ENCODE measurements at places on chromosomes 5 and 9. TPM values are rescaled to one million over a fixed set of nuclear protein-coding genes. Genes with fewer than 3 reads are reported as not detected.

Gene CCL28
- 2.1 TPM for total RNA-seq

Gene IFNK
- not detected for total RNA-seq

Gene SLC25A2
- total RNA-seq, result under 0.01 TPM

DNA sequence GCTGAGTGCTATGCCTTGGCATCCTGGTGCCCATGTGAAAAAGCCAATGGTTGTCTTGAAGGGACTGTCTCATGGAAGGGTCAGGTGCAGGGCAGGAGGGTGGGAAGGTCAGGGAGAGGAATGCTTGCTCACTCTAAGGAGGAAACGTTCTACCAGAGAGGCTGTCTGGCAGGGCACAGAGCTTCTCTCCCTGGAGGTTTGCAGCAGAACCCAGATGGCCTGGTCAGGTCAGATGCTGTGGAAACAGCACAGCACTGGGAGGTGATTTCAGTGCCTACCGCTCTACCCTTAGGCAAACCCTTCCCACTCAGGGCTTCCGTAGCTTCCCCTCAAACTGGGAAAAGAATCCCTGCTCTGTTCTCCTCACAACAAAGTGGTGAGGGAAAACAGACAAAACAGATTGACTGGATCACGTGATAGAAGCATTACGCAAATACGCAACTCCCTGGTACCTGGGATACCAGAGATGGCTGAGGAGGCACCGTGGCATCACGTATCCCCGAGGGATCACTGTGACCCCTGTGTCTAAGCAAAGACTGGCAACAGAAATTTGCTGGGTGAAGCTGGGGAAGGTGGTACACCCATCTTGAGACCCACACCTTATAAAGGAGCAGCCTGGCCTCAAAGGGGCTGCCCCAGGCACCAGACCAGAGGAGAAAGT is 3.9 kb upstream of the MGAT1 start:
- no peak for DNase-seq

GRCh38 chr5:123514615-123515355 is 2.8 kb downstream of the CSNK1G3 start:
- DNase-seq, result no peak

DNA sequence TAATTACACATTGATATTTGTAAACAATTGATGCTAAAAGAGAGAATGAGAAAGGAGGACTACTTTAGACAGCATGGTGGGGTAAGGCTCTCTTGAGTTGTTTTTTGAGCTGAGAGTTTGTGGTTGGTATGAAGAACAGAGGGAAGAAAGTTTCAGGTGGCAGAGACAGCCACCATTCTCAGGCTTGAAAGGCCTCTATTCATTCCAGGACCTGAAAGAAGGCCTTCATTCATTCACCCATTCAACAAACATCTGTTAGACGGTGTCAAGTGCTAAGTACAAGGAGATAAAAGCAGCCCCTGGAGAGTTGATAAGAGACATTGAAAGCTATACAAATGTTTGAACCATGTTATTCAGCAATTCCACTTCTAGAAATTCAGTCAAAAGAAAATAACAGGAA is 21.7 kb upstream of the ADAM19 start:
- DNase-seq, result no peak

DNA sequence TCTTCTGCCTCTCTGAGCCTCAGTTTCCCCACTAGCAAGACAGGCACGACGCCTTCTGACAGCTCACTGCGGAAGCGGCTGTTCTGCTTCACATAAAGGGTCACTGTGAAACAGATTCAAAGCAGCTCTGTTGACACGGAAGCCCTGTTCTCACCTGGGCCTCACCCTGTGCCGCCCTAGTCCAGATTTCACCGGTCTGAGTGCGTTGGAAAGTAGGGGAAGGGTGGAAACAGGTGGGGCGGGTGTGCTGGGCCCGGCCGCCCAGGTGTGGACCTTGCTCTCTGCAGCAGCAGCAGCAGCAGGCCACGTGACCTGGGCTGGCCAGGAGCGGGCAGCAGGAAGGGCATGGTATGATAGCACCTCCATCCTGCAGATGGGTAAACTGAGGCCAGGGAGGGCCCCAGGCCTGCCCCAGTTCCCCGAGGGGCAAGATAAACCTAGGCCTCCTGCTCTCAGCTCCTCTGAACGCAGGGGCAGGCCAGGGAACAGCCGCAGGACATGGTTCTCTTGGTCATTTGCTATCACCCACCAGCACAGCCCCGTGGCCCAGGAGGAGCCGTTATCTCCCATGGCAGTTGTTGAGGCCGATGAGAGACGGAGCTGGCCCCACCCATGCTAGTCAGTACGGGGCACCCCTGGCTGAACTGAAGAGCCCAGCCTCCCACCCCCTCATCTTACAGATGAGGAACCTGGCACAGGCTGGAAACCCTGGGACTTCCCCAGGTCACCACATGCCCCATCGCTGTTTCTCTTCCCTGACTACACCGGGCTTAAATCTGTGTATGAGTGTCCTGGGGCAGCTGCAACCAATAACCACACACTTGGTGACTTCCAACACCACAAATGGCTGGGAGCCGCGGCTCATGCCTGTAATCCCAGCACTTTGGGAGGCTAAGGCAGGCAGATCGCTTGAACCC is 12.1 kb downstream of the PTGES2 start:
- no peak for DNase-seq

DNA sequence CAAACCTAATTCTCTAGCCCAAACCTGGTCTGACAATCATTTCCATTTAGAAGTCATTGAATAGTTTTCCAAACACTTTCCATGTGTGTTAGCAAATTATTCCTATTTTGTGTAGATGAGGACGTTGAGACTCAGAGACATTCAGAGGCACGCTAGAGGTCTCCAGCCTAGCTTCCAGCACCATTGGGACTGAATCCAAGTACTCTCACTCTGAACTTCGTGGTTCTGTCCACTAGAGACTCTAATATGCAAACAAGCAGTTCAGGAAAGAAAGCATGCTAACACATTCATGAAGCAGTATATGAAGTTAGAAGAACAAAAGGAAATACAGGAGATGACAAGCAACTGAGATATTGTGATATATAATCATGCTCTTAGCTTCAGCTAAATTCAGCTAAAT is 354.8 kb downstream of the NTRK2 start:
- DNase-seq, result no peak

GRCh38 chr9:75431375-75431774 is 343.1 kb downstream of the OSTF1 start:
- DNase-seq, result no peak

- no peak for DNase-seq
These were observed 26.9 kb downstream of the GOLPH3 start for GRCh38 chr5:32147236-32147635.

DNA sequence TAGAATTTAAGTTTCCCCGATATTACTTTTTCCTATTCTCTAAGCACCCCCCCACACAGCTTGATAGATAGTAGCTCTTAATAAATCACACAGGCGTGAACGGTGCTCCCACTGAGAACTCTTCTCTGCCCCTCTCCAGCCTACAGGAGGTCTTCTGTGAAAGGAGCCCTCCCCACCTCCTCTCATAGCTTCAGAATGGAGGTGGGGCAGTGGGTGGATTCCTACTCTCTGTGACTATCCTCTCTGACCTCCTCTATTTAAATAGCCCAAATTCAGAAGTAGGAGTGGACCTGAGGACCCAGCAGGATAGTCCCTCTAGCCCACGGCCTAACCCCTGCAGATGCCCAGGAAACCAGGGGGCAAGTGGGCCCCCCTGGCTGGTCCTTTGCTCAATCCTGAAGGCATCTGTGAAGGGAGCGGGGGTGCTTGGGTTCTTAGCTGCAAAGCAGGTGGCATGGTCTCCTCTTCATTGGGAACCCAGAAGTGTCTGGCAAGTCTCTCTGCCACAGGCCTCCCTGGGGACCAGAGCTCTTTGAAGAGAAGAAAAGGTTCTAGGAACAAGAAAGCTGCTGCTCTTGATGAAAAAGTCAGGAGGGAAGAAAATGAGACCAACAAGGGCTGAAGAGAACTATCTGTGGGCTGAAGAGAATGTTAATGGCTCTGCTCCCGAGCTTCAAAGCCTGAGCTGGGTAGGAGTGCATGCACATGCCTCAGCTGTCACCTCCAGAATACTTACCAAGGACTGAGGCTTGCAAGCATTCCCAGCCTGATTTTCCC is 21.1 kb upstream of the HSPA9 start:
- no peak for DNase-seq

GRCh38 chr9:72534931-72535330 is 13.5 kb downstream of the TMC1 start:
- no peak for DNase-seq

- no peak for DNase-seq
These were observed 163.5 kb upstream of the IRX1 start for GRCh38 chr5:3432135-3432534.
